NCI-H82 (cell line): ENCODE measurements at places on chromosomes 11 and 22.
A peak's percentile ranks its signal among the peaks of the same experiment; 100 is the strongest.

DNA sequence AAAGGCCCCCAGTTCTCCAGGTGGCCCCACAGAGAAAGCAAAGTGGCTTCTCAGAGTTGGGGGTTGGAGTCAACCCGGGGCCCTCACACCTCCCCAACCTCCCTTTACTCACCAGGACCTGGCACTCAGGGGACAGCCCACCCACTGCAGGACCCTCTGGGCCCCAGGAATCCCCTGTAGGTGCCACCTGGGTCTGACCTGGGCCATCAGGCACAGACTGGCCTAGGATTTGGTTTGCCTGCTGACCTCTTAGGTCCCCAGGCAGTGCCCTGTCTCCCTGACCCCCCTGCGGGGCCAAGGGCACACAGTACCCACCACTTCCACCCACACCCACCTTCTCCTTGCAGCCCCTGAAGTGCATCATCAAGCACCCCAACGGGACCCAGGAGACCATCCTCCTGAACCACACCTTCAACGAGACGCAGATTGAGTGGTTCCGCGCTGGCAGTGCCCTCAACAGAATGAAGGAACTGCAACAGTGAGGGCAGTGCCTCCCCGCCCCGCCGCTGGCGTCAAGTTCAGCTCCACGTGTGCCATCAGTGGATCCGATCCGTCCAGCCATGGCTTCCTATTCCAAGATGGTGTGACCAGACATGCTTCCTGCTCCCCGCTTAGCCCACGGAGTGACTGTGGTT, 16.0 kb downstream of the POLR3H start:
- DNase-seq = no peak

- no peak for DNase-seq
These were observed 45.8 kb upstream of the SORL1 start for GRCh38 chr11:121406291-121406690.

- no peak for DNase-seq
These were observed 105.0 kb downstream of the FAT3 start for GRCh38 chr11:92329646-92330045.

- DNase-seq = no peak
These were observed 405.4 kb upstream of the FAT3 start for GRCh38 chr11:91819195-91819594.

GRCh38 chr11:130141561-130142341, 17.8 kb upstream of the ST14 start:
- no peak for DNase-seq

- DNase-seq = no peak
These were observed 6.0 kb downstream of the HOATZ start for GRCh38 chr11:111520560-111520959.

GRCh38 chr11:8724682-8725081, 42.1 kb downstream of the RPL27A start:
- no peak for DNase-seq

DNA sequence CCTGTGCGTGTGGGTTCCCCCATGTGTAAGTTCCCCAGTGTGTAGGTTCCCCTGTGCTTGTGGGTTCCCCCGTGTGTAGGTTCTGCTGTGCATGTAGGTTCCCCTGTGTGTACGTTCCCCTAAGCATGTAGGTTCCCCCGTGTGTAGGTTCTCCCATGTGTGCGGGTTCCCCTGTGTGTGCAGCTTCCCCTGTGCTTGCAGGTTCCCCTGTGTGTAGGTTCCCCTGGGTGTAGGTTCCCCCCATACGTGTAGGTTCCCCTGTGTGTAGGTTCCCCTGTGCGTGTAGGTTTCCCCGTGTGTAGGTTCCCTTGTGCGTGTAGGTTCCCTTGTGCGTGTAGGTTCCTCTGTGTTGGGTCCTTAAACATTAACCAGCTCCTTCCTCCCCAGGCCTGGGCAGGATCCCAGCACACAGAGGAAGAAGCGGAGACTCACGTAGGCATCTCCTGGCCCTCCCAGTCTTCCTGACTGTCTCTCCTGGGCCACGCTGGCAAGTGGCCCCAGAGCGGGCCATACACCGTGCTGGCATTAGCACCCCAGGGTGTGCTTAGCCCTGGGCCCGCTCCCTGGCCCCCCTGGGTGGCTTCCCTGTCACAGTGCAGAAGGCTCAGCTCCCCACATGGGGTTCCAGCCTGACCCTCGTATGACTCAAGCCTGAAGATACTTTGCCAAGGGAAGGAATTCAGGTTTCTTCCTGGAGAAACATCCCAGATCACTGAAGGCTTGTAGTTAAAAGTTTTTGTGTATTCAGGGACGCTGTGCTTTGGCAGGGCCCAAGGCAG, 2.8 kb upstream of the GRAMD4 start:
- no peak for DNase-seq

DNA sequence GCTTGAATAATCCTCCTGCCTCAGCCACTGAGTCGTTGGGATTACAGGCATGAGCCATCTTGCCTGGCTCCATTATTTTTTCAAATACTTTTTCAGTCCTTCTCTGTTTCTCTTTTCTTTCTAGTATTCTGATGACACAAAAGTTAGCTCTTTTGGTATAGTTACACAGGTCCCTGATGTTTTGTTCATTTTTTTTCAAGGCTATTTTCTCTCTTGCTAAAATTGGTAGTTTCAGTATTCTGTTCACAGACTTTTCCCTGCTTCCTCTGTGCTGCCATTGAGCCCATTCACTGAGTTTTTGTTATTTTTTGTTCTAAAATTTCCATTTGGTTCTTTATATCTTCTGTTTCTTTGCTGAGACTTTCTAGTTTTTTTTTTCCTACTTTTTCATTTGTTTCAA, 166.5 kb downstream of the UVRAG start:
- peak; percentile 18 for DNase-seq

DNA sequence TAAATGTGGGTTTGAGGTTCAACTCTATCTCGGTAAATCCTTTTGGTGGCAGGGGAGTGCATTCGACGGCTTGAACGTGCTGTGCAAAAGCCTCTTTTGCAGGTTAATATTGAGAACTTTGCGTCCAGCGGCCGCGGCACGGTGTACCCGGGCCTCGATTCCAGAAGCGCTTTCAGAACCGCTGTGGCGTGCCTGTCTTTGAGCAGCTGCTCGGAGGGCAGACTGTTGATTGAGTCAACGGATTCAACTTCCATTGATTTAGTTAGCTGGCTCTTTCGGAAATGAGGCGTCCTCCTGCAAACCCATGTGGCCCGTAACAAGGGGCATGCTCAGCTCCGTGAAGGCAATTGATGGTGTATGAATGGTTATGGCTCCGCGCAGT, 1247.8 kb downstream of the BRD1 start:
- DNase-seq = no peak

- no peak for DNase-seq
These were observed 166.6 kb downstream of the BRD1 start for GRCh38 chr22:49660794-49661781.

DNA sequence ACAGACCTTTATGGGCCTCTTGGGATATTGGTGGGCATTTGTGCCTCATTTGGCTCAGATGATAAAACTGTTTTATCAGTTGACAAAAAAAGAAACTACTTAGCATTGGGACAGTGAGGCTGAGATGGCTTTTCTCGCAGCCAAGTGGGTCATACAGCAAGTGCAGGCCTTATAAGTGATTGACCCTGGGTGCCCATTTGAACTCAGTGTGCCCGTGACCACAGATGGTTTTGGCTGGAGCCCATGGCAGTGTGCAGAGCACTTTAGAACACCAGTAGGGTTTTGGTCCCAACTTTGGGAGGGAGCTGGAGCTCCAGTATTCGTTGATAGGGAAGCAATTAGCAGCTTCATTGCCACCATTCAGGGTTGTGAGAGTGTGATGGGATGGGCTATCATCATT, 404.5 kb upstream of the LARGE1 start:
- DNase-seq = no peak
